ENCODE measurements at places on chromosomes 6 and 20. TPM values are rescaled to one million over a fixed set of nuclear protein-coding genes. Genes with fewer than 3 reads are reported as not detected.

The TNXB gene
- under 0.01 TPM for total RNA-seq

The AHCY gene
- total RNA-seq = 130 TPM

The STMND1 gene
- total RNA-seq = not detected

The BHLHE23 gene
- total RNA-seq = not detected

The TGM3 gene
- total RNA-seq = not detected

The C6orf15 gene
- not detected for total RNA-seq

The SOX12 gene
- total RNA-seq = 3.6 TPM

The PCSK2 gene
- not detected for total RNA-seq

The TRIM40 gene
- not detected for total RNA-seq

The CTCFL gene
- not detected for total RNA-seq

The CPNE5 gene
- total RNA-seq = 4.6 TPM

The EYS gene
- 0.32 TPM for total RNA-seq

All from epithelial cell of umbilical artery (primary cell).